ENCODE measurements at places on chromosomes 7 and 10.

DNA sequence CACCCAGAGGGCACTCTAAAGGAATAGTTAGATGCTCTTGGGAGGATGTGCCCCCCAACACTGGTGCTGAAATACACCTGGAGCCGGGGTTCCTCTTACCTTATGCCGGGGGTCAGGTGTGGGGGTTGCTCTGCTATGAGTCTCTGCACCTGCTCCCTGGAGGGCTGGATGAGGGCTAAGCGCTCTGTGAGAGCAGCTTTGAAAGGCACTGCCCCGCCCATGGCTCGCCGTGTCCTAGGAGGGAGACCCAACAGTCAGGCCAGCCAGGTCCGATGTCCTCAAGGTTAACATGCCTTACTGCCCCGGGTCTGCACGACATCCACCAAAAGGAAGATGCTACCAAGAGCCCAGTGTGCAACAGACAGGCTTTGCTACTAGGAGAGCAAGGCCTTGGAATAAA, 31.7 kb downstream of the PSPH start:
- DNase-seq: no peak

GRCh38 chr7:1019789-1020610, 24.3 kb upstream of the GPR146 start:
- no peak for DNase-seq

GRCh38 chr10:114048472-114048871, 4.8 kb downstream of the ADRB1 start:
- no peak for DNase-seq

DNA sequence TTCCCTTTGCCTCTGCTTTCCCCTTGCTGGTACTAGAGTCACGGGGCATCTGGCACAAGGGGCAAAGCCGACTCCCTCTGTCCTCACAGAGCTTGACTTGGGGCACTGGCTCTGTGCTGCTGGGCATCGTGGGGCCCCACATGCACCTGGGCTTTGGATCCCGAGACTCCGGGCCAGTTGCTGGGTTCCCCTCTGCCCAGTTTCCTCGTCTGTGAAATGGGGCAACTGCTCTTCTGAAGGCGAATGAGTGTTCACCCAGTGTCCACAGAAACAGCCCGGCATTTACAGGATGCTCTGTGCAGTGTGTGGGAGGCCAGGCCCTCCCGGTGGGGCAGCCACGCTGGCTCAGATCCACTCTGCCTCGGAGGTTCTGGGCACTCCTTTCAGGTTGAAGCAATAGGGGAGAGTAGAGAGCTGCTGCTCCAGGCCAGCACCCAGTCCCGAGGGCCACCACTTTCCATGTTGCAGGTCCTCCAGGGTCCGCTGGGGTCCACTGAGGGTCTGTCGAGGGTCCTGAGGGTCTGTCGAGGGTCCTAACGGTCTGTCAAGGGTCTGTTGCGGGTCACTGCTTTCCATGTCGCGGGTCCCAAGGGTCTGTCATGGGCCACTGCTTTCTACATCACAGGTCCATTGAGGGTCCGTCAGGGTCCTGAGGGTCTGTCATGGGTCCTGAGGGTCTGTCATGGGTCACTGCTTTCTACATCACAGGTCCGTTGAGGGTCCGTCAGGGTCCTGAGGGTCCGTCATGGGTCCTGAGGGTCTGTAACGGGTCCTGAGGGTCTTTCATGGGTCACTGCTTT, 103.6 kb downstream of the VIPR2 start:
- DNase-seq: no peak

- no peak for DNase-seq
Observed at GRCh38 chr10:63627881-63628296, 106.7 kb downstream of the REEP3 start.

DNA sequence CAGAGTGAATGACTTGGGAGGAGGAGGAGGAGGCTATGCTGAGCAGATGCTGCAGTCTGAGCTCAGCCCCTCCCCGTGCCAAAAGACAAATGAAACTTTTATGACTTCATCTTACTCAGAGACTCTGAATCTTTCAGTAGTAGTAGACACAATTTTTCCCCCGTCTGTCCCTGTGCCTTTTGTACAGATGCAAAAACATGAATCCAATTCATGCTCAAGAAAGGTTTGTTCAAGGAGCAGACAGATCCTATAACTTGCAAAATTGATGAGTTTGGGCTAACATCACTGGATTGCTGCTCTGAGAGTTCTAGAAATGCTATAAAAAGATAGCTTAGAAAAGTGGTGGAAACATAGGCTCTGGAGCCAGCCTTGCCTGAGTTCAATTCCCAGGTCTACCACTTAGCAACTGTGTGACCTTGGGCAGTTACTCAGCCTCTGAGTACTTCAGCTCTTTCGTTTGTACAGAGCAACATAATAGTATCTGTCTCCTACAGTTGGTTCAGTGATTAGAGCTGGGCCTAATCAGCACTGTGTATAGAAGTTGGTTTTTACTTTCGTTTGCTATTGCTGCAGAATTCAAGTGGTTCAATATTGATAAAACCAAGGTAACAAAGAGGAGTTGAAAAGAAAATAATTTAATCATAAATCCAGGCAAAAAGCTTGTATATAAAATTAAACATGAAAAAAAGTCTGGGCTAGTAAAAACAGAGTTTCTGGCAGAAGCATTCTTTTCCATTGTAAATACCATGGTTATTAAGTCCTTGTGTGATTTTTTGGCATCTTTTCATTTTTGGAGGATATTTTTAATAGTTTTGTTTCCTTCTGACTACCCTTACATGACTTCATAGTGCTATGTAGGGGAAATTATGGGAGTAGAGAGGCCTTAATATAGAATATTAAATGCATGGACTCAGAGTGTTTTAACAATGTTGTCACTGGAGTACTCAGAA, 174.2 kb upstream of the ZNF32 start:
- DNase-seq: no peak

- DNase-seq: no peak
Observed at GRCh38 chr7:459584-460373, 59.9 kb downstream of the PDGFA start.
